ENCODE measurements at places on chromosomes 7 and 10.

GRCh38 chr10:21293518-21294356 is 231.7 kb downstream of the SKIDA1 start:
- no peak for DNase-seq

DNA sequence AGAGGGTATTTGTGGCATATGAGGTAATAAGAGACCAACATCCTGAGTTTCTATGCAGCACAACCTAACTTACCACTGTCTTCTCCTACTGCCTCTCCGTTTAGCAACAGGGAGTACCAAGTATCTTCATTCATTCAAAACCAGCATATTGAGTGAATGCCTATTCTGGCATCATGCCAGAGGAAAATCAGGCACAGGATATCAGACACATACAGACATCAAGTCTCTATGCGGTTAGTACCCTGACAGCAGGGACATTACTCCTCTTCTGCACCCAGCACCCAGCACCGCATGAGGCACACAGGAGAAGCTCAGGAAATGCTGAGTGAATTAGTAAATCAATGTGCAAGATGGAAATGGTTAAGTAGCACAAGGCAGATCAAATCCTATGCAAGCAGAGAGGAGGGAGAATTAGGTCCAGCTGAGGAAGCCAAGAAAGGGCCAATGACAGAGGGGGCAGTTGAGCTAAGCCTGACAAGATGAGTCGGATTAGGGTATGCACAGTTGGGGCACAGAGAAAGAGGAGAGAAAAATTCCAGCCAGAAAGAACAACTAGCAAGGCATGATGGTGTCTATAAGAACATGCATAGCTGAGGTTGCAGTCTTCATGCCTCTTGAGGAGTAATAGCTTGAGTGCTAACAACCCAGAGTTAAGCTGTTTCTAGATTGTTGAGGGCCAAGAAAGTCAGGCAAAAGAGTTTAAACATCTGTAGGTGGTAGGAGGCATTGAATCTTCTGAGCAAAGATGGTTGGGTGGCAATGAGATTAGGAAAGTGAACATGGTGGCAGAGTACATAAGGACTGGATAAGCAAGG is 146.0 kb downstream of the PLXNA4 start:
- DNase-seq = no peak

GRCh38 chr7:156818133-156818532 is 74.8 kb downstream of the LMBR1 start:
- DNase-seq = no peak

GRCh38 chr7:156177422-156178055 is 365.3 kb upstream of the SHH start:
- no peak for DNase-seq

Measured in stimulated activated CD8-positive, alpha-beta memory T cell treated with anti-CD3 and anti-CD28 coated beads, Interleukin-15, amount 100 ng/mL, for 1 hour (primary cell).